Cardiac septum (tissue), 1 donor: ENCODE measurements at places on chromosomes 3 and 15.

- no peak for DNase-seq
Observed at GRCh38 chr15:25807063-25807462, 56.1 kb downstream of the ATP10A start.

DNA sequence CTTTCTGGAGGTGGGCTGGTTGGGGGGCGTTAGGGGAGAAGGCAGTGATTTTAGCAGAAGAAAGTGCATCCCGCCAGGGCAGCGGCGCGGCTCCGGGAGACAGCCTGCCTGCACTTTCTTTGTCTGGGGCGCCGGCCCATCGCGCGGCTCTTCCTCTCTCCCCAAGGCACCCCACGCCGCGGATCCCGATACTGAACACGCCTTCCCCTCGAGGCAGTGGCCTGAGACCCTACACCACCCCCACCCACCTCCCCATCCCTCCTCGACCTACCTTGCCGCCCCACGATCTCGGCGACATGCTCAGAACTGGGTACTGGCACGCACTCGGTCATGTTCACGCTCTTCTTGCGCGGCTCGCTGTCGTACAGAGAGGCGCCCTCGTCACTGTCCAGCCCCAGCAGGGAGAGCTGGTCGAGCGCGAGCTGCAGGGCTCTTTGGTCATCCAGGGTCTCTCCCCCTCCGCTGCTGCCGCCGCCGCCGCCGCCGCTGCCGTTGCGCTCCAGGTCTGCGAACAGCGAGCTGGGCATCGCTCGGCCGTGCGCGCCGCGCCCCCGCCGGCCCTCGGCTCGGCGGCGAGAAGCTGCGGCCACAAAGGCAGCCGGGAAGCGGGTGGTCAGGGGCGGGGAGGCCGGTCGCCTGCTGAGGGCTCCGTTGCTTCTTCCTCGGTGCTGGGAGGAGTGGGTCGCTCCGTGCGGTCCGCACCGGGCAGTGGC is 483 bp downstream of the MEX3B start:
- no peak for DNase-seq

DNA sequence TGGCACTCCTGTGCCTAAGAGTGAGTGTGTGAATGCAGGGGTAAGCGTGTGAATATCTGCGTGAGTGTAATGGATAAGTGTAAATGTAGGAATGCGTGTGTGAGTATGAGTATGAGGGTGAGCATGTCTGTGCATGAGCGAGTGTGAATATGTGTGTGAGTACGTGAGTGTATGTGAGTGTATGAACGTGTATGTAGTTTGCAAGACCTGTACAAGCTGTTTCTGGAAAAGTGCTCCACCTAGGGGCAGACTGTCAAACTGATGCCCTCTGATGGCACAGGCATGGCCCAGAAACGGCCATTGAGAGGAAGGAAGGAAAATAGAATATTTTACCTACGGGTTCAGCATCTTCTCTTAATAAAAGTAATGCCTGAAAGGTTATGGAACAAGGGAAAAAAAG is 24.4 kb upstream of the FRMD4B start:
- no peak for DNase-seq

GRCh38 chr15:78914027-78914764 is 30.6 kb downstream of the CTSH start:
- no peak for DNase-seq

- peak; percentile 87 for DNase-seq
Observed at GRCh38 chr15:43911235-43911781, 84.5 kb downstream of the WDR76 start.

DNA sequence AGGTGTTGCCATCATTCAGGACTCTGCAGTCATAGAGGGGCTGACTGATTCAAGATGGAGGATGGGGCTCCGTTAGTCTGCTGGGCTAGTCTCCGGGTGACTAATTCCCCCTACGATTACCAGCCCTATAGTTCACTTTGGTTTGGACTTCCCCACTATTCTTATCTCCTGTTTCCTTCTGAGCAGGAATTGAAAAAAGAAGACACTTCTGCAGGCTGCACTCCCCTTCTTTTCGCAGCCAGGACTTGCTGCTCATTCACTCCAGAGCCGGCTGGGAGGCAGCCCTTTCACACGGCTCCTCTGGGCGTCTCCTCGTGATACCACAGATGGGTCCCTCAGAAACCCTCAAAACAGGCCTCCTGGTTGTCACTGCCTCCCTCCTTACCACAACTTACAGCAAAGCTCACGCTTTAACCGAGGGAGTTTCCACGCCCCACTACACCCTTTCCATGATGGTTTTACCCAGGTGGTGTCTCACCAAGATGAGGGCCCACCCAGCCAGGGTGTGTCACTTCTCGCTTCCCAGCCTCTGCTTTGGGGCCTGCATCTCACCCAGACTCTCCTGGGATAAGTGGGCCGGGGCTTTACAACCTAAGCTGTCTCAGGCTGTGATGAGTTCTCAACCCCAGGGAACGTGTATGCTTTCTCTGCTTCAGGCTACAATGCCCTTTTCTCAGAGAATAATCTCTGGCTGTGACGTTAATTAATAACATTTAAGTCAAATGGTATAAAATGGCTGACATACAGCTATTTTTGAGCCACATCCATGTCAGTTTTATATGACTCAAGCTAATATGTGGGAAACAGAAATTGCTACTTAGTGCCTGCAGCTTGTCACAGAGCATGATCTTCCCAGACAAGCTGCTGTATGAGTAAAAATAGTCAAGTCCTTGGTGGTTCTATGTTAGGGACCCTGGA is 11.9 kb downstream of the CX3CR1 start:
- no peak for DNase-seq

GRCh38 chr3:6516143-6516542 is 344.8 kb upstream of the GRM7 start:
- no peak for DNase-seq

GRCh38 chr3:98733053-98733811 is 29.9 kb upstream of the ST3GAL6 start:
- peak; percentile 79 for DNase-seq

GRCh38 chr15:32818758-32819447 is 101.1 kb downstream of the GREM1 start:
- no peak for DNase-seq

DNA sequence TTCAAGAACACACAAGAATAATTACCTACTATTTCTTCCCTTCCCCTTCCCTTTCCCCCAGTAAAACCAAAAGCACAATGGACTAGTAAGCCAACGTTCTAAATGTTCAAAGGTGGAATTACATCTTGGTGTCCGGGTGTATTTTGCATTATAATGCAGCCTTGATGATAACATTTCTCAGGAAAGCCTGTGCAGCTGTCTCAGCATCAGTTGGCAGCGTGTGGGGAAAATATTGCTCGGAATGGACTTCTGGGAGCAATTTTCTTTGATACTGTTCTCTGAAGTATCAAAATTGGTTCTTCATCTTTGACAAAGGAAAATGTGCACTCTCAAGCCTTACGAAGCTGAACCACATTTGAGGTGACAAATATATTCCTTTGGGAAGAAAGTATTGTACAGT is 198.9 kb downstream of the AGBL1 start:
- no peak for DNase-seq

DNA sequence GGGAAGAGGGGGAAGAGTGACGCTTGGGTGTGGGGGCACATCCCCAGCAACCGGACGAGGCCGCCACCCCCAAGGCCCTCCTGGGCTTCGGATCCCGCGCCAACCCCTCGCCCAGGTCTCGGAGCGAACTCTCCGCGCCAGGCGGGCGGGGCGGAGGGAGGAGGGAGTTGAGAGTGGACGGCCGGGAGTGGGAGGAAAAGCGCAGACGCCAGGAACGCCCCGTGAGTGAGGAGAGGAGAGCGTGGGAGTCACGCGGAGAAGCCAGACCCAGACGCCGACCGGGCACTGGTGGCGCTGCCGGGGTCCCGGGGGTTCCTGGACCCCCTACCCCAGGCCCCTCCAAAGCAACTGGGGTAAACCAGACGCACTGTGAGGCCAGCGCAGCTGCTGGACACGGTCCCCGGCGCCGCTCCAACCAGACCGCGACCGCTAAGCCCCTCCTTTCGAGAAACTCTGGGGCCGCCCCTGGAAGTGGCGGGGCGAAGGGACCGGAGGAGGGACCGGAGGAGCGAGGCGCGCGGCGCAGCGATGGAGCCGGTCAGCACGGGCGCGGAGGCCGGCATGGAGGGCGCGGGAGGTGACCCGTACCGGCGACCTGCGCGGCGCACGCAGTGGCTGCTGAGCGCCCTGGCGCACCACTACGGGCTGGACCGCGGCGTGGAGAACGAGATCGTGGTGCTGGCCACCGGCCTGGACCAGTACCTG is at the start of gene EFCC1:
Gene EFCC1, plus strand, starts transcription at position 204 of the 705 bp plus-strand sequence. Its CDS starts 325 bp downstream, at position 529.
- peak; percentile 84 for DNase-seq
